Caudate nucleus (tissue), 63 donors: ENCODE measurements at places on chromosomes 1 and 21.

- DNase-seq = peak; percentile 72
Observed at GRCh38 chr1:229238674-229239415, 32.1 kb upstream of the RAB4A start.

DNA sequence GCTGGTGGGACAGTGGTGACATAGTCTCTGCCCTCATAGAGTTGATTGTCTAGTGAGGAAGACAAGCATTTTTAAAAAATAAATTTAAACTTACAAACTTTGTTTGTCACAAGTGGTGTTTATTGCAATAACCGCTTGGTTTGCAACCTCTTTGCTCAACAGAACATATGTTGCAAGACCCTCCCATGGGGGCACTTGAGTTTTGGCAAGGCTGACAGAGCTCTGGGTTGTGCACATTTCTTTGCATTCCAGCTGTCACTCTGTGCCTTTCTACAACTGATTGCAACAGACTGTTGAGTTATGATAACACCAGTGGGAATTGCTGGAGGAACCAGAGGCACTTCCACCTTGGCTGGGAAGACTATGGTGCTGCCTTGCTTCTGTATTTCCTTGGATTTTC lies 58.4 kb downstream of the LAMC2 start:
- DNase-seq = no peak

- no peak for DNase-seq
Observed at GRCh38 chr21:15993951-15994350, 264.2 kb downstream of the USP25 start.

DNA sequence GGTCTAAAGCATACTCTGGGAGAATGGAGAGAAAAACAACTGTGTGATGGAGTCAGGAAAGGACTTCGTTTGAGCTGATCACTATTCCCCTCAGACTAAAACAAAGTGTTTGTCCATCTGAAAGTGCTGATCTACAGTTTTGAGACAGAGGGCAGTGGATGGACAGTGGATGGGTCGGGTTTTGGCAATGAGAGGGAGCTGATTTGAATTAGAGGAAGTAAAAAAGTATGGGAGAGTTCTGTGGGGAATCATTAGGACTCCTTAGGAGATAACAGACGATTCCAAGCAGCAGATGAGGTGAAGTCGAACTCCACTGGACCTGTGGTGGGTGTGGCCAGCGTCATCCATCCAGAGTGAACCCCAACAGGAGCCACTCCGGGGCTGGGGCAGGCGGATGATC lies 62.3 kb downstream of the PTGS2 start:
- DNase-seq = no peak

DNA sequence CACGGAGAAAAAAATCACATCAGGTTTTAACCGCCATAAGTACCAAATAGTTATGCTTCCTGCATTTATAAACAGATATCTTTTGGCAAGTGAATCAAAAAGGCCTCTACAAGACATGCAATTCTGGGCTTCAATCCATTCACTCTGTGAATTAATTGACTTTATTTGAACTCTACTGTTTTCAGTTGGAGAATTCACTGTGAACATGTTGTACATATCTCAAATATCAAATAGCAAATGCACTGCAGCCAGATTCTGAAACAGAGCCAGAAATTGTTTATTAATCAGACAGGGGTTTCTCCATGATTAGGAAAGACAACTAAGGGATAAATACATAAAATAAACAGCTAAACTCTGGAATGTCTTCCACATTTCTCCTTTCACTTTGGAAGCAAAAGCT lies 445.4 kb upstream of the NFIA start:
- no peak for DNase-seq

DNA sequence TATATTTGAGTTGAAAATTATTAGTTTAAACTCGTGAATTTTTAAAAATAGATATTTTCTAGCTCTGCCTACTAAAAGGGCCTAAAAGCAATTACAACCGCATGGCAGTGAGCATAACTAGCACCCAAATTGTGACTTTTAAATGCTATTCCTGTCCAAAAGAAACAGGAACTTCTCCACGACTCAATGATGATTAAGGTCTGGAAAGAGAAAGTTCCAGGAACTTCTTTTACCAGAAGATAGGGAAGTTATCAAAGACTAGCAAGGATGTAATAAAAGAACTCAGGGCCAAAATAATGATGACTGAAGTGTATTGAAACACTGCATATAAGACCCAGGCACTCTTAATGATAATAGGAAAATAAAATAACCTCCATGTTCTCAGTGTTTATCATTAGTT lies 313.0 kb downstream of the PLPP3 start:
- DNase-seq = no peak

- DNase-seq = no peak
Observed at GRCh38 chr1:228982637-228983036, 247.4 kb downstream of the RHOU start.

DNA sequence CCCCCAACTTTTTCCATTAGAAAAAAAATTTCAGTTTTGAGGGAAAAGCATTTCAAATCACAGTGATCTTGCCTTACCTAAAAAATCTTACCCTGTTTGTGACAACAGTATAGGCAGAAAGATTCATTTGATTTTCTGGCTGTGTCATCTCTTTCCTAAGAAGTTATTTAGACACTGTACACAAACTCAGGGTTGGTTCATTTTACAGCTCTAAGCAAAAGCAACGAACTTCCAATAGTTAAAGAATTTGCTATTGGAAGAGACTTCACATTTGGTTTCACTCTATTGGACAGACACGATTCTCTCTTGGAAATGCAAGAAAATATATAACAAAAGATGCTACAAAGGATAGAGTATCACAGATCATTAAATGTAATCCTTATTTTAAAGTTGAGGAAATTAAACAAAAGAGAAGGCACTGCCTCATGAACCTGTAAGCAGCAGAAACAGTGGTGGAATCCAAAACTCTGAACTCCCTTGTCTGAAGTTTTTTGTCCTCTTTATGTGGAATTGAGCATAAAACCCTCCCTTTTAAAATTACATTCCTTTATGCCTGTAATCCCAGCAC lies 20.8 kb downstream of the EYA3 start:
- DNase-seq = no peak

GRCh38 chr1:170682169-170682568 lies 18.2 kb downstream of the PRRX1 start:
- DNase-seq = no peak

DNA sequence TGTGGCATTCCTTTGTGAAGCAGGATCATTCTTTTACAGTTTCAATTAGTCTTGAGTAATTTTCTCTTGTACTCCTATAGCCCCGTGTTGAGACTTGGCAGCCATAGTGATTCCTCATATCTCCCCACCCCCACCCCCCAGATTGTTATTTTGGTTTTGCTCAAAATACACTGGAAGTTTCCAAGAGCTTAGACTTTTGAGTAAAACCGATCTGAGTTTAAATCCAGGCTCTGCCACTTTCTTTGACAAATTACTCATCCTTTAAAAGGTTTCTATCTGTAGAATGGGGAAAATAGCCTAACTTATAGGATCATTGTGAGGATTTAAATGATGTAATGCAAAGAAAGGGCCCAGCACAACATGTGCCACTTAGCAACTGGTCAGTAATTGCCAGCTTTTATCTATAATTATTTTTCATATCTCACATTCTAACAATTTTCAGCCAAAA lies 53.1 kb upstream of the RC3H1 start:
- no peak for DNase-seq

DNA sequence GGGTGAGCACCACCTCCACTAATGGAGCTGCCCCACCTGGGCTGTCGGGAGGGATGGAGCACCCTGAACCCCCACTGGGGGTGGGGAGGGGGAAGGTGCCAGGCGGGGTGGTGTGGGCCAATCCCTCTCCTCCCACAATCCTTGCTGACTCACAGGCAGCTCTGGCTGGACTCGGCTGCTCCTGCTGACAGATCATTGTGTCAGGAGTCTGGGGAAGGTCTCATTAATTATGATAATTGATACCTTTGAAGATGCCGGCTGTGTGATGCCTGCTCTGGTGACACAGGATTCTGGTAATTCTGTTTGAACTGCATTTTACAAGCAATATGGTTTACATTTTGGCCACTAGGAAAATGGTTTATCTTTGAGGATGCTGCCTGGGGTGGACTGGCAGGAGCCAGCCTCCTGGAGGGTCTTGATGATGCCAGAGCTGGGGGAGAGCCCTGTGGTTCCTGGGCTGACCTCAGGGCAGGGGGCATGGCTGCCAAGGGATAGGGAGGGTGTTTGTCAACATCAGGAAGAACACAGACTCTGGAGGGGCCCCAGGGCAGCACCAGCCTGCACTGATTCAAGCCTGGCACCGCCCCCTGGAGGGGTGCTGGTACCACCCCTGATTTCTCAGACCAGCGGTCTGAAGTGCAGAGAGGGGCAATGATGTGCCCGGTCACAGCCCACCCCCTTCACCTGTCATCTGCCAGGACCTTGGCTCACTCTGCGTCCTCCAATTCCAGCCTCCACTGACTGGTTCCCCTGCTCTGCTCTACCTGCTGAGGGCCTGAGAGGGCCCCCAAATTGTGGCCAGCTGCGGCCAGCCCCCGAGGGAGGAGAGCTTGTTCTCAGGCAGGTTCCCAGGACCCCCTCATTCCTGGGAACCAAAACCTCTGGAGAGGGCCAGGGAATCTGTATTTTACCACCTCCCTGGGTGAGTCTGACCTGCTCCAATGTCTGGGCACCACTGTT lies 338.8 kb downstream of the MATN1 start:
- DNase-seq = no peak

DNA sequence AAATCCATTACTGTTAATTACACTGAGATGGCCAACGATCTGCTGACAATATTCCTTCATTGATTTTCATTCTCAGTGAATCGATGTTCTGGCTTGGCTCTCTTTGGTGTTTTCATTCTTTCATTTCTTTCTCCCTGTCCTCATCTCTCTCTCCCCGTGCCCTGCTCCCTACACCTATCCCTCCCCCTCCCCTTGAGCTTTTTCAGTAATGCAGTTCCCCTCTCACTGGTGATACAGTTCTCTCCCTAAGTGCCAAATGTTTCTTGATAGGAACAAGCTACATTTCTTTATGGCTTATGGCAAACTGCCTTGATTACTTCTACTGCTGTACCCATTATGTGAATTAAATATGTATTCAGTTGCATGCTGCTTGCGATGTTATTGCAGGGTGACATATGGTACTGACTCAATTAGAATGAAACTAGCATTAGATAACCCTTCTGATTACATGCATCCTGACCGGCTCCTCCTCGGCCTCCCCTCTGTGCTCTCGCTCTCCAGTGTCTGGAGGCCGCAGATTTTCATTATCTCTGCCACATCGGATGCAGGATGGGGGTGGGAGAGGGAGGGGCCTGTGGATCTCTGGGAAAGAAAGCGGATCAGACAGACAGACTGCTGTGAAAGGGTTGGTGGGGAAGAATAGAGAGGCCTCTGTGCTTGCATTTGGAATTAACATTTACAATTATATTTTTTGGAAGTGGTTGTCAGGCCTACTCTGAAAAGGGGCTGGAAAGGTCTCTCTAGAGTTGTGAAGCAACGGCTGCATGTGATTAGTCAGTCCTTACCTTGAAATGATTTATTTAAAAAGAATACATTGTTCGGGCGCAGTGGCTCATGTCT lies 130.9 kb downstream of the PBX1 start:
- DNase-seq = no peak

GRCh38 chr1:76218888-76219287 lies 144.3 kb downstream of the ST6GALNAC3 start:
- no peak for DNase-seq

DNA sequence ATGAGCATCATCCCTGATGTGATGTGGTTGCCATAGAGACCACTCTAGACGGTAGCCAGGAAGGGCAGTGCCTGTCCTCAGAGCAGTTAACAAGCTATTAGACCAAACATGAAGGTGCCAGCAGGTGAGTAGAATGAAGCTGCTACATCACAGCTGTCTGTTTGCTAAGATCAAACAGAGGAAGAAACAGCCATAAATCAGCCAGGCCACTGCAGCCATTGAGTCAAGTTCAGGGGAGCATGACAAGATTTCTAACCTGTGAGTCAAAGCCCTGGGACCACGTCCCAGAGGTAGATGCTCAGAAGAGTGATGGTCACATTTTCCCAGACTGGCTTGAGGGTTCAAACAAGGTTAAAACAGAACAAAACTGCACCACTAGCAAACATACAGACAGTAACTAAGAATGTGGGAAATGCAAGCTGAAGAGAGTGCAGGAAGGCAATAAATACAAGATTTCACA lies 450.6 kb upstream of the DAB1 start:
- DNase-seq = no peak

DNA sequence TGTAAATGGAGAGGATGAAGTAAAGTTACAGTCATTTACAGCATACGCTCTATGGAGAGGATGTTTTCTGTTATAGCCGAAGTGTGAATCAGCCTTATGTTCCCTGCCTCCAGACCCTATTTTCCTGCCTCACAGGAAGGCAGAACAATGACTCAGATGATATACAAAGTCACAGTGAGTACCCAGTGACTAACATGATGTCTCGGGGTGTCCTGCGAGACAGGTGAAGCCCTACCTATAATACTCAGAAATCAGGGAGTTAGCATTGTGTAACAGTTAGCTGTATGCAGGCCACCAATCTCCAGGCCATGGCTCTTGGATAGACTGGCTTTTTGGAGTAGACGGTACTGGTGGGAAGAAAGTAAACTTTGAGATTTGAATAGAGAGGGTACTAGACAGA lies 55.6 kb upstream of the FBXO28 start:
- no peak for DNase-seq

DNA sequence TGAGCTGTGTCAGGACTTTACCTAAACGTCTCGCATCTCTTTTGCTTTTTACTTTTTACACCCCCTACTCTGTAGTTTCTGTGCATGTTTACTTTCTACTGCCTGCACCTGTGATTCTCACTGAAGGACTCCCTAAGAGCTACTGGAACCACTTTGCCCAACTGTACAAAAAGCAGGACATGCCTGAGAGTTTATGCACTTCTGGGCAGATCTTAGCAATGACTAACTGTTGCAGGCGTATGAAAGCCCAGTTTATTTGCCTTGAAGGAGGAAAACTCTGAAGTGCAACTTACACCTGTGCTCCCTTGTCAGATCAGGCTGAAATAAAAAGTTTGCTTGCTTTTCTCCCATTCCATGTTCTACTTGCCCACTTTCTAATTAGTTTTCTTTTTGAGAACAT lies 467.0 kb upstream of the USP24 start:
- no peak for DNase-seq

GRCh38 chr1:61079898-61080336 lies 2.4 kb upstream of the NFIA start:
- peak; percentile 56 for DNase-seq

DNA sequence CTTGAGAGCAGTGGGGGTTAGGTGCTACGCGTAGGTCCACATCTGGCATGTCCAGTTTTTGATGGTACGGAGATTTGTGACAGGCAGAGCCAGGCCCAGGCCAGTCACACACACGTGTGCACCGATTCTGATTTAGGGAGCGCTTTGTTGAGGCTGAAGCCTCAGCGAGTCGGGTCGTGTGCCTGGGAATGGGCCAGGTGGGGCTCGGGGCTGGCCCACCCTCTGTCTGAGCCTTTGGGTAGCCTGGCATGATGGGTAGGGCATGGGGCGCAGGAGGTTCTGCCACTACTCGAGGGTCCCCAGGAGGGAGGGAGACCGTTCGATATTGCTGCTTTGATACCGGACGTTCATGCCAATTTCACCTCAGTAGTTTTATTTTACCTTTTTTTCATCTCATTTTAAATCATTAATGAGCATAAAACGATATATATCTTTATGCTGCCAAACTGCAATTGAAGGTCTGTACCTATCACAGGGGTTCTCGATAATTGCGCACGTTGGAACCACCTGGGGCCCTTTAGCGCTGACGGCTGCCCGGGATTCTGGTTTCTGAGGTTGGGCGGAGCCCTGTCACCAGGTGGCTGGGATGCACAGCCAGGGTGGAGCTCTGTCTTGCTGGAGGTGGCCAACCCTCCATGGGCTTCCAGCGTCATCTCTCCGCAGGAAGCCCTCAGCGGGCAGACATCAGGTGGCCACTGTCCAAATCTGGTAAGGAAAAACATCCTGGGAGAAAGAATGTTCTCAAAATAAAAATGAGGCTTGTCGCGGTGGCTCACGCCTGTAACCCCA lies 71.9 kb downstream of the SCCPDH start:
- DNase-seq = no peak
